Astrocyte of the hippocampus (primary cell): ENCODE measurements at places on chromosomes 5 and 9.

GRCh38 chr5:39547553-39548154, 122.9 kb upstream of the DAB2 start:
- peak; percentile 76 for DNase-seq

DNA sequence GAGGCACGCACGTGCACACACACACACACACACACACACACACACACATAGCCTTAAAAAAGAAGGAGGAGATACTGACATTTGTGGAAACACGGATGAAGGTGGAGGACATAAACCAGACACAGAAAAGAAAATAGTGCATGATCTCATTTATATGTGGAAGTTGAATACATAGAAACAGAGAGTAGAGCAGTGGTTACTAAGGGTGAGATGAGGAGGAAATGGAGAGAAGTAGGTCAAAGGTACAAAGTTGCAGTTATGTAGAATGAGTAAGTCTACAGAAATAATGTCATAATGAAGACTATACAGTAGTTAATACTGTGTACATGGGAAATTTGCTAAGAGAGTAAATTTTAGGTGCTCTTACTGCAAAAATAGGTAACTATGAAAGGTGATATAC, 412.2 kb upstream of the CDH9 start:
- no peak for DNase-seq

DNA sequence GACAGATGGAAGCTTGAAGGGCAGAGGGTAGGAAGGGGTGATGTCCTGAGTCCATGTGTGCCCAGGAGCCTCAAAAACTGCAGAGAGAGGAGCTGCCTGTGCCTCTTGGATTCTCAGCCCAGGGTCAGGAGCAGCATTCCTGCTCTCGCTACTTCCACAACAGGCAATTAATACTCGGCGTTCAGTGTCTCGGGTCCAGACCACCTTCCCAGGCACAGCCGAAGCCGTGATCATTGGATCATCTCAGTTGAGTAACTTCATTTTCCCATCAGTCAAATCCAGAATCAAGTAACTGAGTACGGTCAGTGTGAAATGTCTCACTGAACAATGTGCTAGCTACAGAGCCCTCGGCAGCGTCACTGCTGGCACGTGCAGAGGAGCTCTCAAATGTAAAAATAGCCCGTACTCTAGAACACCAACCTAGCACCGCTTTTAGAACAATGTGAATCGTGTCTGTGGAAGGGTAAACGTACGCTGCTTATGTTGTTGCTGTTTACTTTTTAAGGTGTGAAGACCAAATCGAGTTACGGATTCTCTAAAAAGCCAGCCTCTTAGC, 63.5 kb upstream of the IRX4 start:
- DNase-seq = no peak

GRCh38 chr5:9212605-9213004, 333.3 kb downstream of the SEMA5A start:
- DNase-seq = no peak

GRCh38 chr9:137016436-137016835, 11.6 kb downstream of the ABCA2 start:
- no peak for DNase-seq

DNA sequence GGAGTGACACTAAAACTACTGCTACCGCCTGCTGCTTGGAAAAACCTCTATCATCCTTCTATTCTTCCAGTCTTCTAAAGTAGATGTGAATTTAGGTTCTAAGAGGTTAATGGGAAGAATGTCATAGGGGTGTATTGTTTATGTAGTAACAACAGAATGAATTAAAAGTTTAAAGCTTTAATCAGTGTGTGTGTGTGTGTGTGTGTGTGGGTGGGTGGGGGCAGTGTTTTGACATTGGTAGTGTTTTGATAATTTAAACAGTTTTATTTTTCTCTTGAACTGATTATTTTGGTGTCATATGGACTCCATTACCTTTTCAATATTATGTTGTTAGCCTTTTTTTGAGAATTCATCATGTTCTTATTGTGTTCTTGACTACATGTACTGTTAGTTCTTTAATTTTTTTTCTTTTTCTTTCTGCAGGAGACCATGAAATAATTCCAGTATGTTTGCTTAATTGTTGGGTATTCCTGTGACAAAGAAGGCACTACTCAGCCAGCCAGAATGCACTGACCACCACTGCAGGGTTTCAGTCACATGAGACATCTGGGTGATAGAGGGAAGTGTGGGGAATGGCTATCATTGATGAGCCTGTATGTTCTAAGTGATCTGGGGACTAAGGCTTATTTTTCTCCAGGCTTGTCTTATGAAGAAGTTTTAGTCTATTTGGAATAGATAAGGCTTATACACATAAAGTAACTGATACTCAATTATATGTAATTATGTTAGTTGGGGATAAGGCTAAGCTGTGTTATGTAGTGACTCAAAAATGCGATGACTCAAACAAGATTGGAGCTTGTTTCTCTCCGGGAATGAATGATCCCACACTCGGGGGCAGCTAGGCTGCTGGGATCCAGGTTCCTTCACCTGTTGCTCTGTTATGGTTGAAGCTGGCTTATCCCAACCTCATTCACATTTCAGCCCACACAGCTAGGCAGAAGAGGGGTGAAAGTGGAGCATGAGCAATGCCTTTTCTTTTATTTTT, 50.2 kb upstream of the ACTBL2 start:
- peak; percentile 68 for DNase-seq

DNA sequence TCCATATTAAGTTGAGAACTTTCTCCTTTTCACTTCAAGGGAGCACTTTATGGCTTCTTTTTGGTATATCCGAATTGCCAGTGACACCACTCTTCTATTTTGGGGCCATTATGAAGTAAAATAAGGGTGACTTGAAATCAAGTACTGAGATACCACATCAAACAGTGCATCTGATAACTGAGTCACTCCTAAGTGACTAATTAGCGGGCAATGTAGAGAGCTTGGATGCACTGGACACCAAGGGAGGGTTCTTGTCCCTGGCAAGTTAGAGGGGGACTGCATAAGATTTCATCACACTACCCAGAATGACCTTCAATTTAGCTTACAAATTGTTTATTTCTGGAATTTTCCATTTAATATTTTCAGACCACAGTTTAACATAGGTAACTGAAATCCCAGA, 813.9 kb upstream of the CDH10 start:
- peak; percentile 13 for DNase-seq

GRCh38 chr9:15191378-15191777, 115.6 kb downstream of the TTC39B start:
- DNase-seq = no peak

GRCh38 chr5:39446231-39446630, 21.5 kb upstream of the DAB2 start:
- no peak for DNase-seq

GRCh38 chr5:35954175-35954574, 15.8 kb upstream of the CAPSL start:
- no peak for DNase-seq

GRCh38 chr5:56126487-56127179, 106.5 kb downstream of the ANKRD55 start:
- DNase-seq = peak; percentile 66

- DNase-seq = no peak
These were observed 2.7 kb upstream of the DCP2 start for GRCh38 chr5:112973904-112974303.

- DNase-seq = no peak
These were observed 154.1 kb downstream of the SNX18 start for GRCh38 chr5:54671681-54672080.

DNA sequence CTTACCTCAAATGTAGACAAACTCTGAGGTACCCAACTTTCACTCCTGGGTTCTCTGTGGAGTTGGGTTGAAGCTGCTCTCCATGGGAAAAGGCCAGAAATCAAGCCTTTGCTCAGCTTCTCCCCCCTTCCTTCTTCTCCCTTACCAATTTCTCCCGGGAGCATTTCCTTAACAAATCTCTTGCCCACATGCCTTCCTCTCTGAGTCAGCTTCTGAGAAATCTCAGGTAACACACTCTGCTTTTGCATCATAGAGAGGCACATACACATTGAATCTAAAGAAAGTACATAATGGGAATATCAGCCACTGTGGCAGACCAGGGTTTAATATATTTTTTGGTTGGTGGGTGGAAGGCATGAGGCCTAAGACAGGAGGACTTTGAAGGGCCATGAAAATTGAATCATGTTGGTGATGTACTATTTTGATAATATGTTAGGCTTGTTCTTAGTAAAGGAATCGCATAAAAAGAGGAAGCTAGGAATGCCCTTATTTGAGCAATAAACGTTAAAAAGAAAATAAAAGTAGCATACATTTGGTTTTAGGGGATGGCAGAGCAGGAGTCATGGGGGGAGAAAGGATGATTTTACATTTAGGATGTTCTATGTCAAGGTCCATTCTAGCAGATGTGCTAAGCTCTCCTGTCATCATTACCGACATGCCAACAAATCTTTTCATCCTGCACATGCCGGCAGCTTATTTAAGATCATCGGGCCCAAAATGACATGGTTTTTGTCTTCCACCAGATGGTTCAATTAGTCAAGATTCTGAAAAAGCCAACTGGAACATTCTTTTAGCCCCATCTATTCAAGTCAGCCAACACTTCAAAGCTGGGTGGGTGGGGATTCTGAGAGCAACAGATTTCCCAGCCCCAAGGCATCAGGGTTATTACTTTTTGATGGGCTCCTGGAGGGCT, 199.5 kb upstream of the CLINT1 start:
- DNase-seq = no peak

GRCh38 chr5:73129143-73129542, 8.8 kb downstream of the TMEM171 start:
- DNase-seq = no peak

- DNase-seq = no peak
These were observed 29.0 kb downstream of the COL15A1 start for GRCh38 chr9:98972716-98973115.

DNA sequence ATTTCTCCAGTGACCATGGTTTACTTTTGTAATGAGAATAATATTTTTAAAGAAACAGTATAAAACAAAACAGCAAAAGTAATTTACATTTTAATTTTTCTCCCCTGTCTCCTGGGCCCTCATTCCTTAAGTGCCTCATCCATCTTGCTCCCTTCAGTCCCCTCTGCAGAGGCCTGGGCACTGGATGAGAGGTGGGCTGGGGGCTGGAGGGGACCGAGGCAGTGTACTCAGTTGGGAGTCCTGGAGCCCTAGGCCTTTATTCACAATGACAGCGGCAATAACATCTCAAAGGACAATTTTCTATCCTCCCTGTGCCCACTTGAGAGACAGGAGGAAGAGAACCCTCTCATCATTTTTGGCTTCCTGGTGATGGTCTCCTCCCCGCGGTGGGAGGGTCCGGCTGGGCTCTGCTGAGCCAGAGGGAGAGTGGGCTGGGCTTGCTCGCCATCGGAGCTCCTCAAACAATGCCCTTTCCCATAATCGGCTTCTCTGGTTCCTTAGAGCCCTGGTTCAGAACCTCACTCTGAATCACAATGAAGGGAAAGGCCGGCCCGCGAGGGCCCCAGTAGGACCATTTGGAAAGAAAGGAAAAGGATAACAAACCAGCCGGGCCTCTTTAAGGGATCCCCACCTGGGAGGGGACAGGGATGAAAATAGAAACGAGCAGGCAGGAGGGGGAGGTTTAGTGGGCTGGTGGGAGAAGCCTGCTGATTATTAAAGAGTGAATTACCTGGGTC, 9.7 kb upstream of the SMIM32 start:
- DNase-seq = peak; percentile 49

- no peak for DNase-seq
These were observed 60.9 kb downstream of the ZNF354C start for GRCh38 chr5:179120951-179121666.

- no peak for DNase-seq
These were observed 82.5 kb upstream of the HMHB1 start for GRCh38 chr5:143729334-143729946.

DNA sequence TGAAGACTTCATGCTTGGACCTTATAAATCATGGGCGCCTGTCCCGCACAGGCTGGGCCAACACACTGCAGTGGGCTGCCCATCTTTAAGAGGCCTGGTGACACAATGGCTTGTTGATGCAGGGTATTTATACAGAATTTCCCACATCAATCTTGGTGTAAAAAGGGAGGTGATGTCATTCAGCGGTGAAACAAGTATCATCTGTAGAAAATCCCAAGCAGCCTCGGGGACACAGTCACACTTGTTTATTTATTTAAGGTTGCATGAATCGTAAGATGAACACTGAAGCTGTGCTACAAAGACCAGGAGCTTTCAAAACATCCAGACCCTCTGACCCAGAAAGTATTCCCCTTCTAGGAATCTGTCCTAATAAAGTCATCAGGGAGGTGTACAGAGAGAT, 40.5 kb downstream of the SMIM23 start:
- peak; percentile 63 for DNase-seq

DNA sequence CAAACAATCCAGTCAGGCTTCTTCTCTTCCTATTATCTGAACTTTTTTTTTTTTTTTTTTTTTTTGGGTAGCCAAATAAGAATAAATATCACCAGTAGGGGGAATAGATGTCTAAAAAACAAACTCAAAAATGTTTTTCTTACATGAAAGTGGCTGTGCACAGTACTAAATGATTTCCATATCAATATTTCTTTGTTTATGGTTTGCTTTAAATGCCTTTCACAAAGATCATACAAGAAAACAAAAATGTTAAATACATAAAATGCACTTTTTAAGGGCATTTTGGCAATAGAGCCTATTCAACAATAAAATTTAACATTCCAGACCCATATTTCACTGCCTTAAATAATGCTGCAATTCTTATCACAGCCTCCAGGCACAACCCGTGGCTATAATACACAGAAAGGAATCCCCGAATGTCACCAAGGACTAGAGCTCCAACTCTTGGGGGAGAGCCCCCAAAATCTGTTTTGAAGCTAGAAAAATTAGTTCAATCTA, 91.1 kb upstream of the TBCA start:
- DNase-seq = no peak
